Brain (organoid and tissue), 16 donors: ENCODE measurements at places on chromosomes 7 and 10.

GRCh38 chr7:47570649-47571050, 11.3 kb downstream of the TNS3 start:
- no peak for DNase-seq

- no peak for DNase-seq
These were observed 23.9 kb downstream of the TNS3 start for GRCh38 chr7:47557694-47558670.

DNA sequence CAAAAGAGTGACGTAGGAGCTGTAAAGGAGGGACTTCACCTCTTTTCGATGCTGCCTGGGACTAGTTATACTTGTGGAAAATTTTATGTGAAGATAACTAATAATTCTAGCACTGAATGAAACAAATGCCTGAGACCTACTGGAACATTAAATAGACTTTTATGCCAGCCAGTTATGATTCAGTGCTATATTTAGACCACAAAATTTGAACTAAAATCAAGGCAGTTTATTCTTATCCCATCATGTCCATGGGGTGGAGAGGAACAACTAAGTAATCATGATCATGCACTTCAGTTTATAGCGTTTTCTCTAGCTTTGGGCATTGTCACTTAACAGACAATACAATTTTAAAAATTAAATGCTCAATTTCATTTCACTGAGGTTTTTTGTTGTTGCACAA, 76.7 kb downstream of the ZEB1 start:
- no peak for DNase-seq

DNA sequence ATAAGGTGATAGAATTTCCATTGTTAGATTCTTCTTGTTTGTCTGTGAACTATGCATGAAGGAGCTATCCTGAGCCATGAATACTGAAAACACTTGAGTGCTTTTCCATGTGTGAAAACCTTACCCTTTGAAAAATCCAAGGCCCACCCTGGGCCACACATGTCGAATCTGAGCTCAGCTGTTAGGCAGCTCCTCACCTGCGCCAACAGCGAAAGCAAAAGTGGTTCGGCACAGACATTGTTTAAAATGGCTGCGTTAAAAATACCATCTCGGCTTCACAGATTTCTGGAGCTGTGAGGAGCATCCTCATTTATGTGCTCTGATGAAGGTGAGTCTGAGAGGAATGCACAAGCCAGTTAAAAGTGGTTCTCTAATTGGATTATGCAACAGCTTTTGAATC, 137.7 kb downstream of the NEUROD6 start:
- DNase-seq = no peak

DNA sequence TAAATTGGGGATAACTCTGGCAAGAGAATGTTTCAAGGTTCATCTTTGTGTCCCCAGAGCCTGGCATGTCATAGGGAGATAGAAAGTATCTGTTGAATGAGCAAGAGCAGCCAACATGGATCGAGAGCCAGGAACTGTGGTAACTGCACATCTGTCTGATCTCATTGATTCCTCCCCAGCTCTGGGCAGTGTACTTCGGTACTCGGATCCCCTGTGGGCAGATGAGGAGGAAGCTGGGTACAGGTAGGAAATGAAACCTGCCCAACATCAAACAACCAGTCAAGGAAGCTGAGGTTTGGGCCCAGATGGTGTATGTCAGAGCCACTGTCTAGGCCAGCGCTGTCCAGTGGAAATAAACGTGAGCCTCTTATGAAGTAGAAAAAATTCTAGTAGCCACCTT, 76.4 kb downstream of the GRK5 start:
- no peak for DNase-seq

GRCh38 chr10:70564113-70564725, 38.3 kb downstream of the PRF1 start:
- DNase-seq = no peak

GRCh38 chr7:87312215-87312865, 33.1 kb upstream of the CROT start:
- DNase-seq = peak; percentile 24
